Neural crest cell (in vitro differentiated cells): ENCODE measurements at places on chromosomes 3 and 15.

- no peak for DNase-seq
Observed at GRCh38 chr15:50315814-50316630, 39.0 kb downstream of the GABPB1 start.

GRCh38 chr3:117441851-117442250, 732.3 kb downstream of the TUSC7 start:
- DNase-seq = no peak

DNA sequence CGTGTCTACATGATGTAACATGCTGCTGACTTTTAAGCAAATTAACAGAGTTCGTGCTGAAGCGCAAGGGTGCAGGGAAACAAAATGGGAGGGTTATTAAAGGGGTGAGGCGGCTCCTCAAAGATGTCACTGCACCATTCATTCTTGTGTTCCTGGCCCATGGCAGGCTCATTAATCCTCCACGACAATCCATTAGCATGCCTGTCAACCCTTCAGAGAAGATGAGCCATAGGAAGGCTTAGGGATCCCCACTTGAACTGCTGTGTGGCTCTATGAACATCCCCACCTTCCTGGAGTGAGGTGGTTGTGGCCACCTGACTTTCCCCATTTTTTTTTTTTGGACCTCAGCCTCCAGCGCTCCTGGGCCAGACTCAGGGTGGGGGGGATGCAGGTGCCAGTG, 45.8 kb downstream of the IGF1R start:
- DNase-seq = no peak

DNA sequence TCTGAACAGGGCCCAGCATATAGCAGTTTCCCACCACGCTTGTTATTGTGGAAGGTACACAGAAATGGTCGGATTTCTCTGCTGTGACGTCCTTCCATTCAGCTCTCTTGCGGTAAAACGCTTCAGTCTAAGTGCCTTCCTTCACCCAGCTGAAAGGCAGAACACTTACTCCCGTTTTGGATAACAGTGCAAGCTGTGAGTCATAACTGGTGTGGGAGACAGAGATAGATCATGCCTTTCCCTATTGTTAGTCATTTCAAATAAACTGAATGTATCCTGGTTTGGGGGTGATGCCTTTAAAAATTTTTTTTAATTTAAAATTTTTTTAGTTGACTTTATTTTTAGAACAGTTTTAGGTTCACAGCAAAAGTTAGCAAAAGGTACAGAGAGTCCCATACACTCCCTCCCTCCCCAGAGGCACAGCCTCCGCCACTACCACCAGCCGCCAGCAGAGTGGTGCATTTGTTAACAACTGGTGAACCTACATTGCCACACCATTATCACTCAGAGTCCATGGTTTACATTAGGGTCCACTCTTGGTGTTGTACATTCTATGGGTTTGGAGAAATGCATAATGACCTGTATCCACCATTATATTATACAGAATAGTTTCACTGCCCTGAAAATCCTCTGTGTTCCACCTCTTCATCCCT, 94.9 kb upstream of the NSMCE3 start:
- no peak for DNase-seq

- DNase-seq = peak; percentile 98
Observed at GRCh38 chr15:78565097-78565950, at the start of gene CHRNA5. TSS of gene CHRNA5 (plus strand) at chr15:78565520. CDS start at chr15:78565720, 200 bp downstream.

- no peak for DNase-seq
Observed at GRCh38 chr15:78023865-78024518, 53.5 kb downstream of the TBC1D2B start.

- DNase-seq = no peak
Observed at GRCh38 chr15:73308305-73308704, 60.5 kb downstream of the HCN4 start.

- no peak for DNase-seq
Observed at GRCh38 chr3:188747489-188747888, 424.3 kb upstream of the TPRG1 start.

- no peak for DNase-seq
Observed at GRCh38 chr3:44337248-44337785, 1.2 kb upstream of the TCAIM start.

DNA sequence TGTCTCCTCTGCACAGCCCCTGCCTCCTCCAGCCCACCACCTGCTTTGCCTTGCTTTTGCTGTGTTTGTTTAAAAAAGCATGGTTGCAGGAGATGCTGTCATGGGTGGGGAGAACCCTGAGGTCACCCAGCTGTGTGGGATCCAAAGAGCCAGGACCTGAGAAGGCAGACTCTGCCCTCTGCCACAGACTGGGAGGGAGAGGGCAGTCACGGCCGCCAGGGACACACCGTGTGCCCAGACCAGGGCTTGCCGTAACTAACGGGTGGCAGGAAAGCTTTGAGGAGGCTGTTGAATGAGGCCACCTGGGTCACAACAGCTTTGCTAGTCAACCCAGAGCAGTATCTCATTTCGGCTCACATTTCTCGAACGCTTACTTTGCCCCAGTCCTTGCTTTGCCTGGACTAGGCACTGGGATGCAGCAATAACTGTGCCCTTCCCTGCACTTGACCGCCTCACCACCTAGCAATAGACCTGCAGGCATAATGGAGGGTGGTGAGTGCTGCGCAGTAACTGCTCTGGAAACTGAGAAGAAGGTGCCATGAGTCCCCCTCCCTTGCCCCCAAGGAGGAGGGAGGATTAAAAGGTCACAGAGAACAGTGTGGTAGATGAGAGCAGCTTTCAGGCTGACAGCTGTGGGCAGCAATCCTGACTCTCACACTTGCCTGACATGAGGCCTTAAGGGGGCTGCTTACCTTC, 55.0 kb upstream of the CTDSPL start:
- DNase-seq = no peak

DNA sequence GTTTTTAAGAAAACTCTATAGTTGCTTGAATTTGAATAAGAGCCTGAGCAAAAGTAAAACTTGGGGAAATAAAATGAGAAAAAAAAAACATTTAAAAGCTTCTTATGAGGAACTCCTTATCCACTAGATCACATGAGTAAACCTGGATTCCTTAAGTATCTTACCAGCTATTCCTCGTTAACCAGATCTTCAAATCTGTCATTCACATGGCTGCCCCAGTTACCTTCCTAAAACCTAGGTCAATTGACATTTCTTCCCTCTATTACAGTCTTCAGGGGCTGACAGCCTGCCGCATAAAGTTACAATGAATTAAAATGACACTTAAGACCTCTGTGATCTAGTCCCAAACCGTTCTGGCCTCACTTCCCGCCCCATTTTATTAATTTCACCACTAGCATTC, 583.6 kb downstream of the NR2F2 start:
- no peak for DNase-seq

GRCh38 chr15:87609474-87609873, 647.1 kb downstream of the NTRK3 start:
- DNase-seq = no peak

DNA sequence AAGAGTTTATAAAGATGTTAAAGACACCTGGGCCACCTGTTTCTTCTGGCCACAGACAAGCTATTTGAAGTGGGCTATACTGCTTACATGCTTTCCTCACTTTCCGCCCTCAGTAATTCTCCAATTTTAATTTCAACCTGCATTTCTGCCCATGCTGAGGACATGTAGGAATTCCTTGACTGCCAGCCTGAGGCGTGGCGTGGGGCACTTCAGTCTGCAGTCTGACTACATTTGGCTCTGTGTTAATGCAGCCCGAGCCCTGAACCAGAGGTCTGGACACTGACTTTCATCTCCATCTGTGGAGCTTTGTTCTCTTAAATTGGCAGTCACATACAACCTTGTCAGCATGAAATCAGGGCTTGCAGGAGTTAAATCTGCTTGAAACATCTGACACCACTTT, 8.5 kb downstream of the UQCC5 start:
- DNase-seq = no peak

- no peak for DNase-seq
Observed at GRCh38 chr3:195746751-195747150, 26.0 kb downstream of the MUC20 start.
